Naive B cell (primary cell): ENCODE measurements at places on chromosomes 6 and 20. TPM values are rescaled to one million over a fixed set of nuclear protein-coding genes. Genes with fewer than 3 reads are reported as not detected.

Gene DEFB123
- not detected for polyA plus RNA-seq

Gene TRIM38
- 20.2 TPM for polyA plus RNA-seq

GRCh38 chr6:111846066-111846465 lies 27.2 kb downstream of the FYN start:
- peaks cover 16% of the 10 kb centered on the region for H3K4me1 ChIP-seq
- H3K27me3 ChIP-seq: no peaks in the 10 kb centered on the region
- H3K36me3 ChIP-seq: no peaks in the 10 kb centered on the region
- no peak for DNase-seq
- peak overlapping the region; percentile 59 for H3K27ac ChIP-seq

- H3K4me1 ChIP-seq: peaks cover 4% of the 10 kb centered on the region
- H3K27ac ChIP-seq: no peak overlapping the region
- no peaks in the 10 kb centered on the region for H3K27me3 ChIP-seq
- H3K36me3 ChIP-seq: peaks cover 15% of the 10 kb centered on the region
- no peak overlapping the region for H3K4me3 ChIP-seq
Observed at GRCh38 chr20:3339076-3339475, 68.4 kb downstream of the DNAAF9 start.

DNA sequence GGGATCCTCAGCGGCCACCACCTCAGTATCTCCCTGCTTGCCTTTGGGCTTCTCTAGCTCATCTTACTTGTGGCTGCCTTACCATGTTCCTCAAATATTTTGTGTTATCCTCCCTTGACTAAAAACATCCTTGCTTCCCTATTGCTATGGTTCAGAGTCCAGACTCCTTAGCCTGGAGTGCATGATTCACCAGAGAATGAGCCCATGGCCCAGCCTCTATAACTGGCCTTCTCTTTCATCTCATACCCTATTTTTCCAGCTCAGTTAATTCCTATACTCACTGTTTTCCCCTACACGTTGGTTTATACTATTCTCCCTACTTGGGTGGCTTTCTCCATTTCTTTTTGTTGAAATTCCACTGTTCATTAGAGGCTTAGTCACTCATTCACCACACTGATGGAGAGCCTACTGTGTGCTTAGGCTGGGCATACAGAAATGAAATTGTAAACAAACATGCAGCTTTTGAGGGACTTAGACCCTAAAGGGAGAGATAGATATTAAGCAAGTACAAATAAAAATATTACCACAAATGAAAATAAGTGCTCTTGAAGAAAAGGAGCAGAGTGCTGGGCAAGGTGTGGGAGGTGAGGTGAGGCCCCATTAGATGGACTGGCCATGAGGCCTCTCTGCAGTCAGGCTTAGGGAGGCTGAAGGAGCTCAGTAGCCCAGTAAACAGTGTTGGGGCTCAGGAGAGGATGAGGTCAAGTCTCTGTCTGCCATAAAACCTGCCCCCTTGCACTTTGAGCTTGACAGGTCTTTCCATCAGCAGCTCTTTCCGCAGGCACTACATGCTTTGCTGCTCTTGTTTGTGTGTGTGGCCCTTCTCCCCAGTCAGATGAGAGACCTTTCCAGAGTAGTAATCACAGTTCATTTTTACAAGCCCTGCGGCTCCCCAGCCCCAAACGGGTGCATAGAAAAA lies 109.3 kb downstream of the TCP11 start:
- peaks cover 13% of the 10 kb centered on the region for H3K36me3 ChIP-seq
- H3K27ac ChIP-seq: no peak overlapping the region
- H3K4me3 ChIP-seq: no peak overlapping the region
- no peaks in the 10 kb centered on the region for H3K27me3 ChIP-seq

- peaks cover 12% of the 10 kb centered on the region for H3K36me3 ChIP-seq
- DNase-seq: no peak
- H3K4me1 ChIP-seq: peaks cover 23% of the 10 kb centered on the region
- no peak overlapping the region for H3K4me3 ChIP-seq
Observed at GRCh38 chr6:18187701-18188100, 32.5 kb downstream of the KDM1B start.

DNA sequence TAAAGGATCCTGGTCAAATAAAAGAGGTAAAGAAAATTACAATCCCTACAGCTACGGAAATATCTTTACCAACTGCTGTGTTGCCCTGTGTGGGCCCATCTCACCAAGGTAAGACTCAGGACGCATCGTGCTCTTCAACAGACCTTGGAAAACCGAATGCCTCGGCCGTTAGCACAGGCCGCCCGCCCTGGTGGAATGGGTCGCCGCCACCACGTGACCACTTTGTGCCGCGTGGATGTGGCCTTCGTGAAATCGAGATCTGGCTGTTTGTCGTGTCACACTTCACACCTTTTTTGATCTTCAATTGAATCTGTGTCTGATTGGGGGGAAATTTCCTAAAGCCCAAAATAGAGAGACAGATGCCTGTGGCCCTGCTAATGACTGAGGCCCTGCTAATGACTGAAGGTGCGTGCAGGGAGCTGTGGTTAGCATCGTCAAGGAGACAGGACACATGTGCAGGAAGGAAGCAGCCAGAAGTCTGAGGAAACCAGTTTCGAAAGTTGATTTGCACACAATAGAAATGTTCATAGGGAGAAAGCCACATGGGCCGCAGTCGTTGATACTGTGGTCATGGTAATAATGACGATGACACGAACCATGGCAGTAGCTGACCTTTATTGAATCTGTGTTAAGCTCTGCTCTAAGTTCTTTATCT lies 175.7 kb upstream of the SNX9 start:
- no peak overlapping the region for H3K4me3 ChIP-seq
- no peak for DNase-seq
- no peaks in the 10 kb centered on the region for H3K27me3 ChIP-seq
- peaks cover 12% of the 10 kb centered on the region for H3K36me3 ChIP-seq
